Stimulated activated CD4-positive, alpha-beta T cell treated with anti-CD3 and anti-CD28 coated beads, TNF-alpha, amount 100 ng/mL, for 4 hours (primary cell): ENCODE measurements at places on chromosomes 4 and X.

DNA sequence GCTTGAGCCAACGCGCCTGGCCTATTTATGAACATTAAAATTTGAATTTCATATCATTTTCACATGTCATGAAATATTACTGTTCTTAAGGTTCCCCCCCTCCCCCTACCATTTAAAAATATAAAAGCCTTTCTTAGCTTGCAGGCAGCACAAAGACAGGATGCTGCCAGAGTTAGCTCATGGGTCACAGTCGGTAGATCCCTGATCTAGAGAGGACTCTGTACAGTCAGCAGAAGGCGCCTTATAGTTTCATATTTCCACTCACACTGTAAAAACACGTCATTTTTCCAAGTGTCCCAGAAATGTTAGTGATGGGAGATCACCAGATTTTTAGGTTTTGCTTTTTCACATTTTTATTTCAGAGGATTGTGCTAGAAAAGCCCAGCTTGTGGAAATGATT is 12.2 kb downstream of the NOCT start:
- no peak for DNase-seq

DNA sequence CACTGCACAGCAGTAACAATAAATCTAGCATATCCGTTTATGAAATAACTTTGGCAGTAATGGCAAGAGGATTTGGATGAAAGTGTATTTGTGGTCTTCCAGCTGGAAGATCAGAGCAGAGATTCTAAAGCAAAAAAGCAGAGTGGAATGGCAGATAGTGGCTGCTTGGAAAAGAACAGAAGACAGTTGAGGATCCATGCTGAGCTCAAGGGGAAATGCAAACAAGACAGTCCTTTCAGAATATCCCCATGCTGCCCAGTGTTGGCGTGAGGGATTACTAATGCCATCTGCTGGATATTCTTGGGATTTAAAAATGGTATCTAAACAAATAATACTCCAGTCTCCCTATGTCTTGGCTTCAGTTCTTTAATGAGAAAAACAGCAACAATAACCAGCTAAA is 629.1 kb upstream of the ATOH1 start:
- no peak for DNase-seq

- no peak for DNase-seq
These were observed 2222.3 kb upstream of the AGA start for GRCh38 chr4:179664430-179665027.

DNA sequence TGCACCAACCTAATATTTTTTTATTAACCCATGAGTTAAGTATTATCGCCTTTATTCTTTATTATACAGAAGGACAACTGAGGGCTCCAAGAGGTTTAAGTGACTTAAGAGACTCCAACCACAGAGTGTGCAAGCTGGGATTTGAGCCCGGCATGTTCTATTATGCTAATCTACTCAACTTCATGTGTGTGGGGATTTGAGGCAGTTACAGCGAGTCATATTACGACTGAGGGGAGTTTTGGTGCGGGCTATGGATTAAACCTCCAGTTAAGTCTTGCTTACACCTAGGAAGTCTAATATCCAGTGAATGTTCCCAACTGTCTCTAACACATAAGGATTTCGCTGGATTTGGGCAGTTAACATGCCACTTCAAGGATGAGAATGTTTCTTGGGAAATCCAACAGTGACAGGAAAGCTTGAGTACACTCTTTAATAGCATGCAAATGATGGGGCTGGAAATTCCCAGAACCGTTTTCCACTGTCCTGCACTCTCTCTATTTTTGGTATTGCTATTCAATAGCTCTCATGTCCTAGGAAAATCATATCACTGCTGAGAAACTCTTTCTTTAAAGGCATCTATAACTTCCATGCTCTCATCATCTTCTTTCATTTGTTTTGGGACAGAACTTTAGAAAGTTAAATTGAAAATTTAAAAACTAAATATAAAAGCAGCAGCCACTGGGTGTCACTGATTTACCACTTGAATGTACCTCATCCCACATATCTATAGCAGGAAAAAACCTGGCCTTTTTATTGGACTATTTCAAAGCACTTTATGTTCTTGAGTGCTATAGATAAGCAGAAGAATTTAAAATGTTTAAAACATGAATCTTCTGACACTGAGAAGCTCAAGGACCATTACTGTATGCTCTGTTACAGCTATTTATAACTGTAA is 165.1 kb upstream of the TTC29 start:
- no peak for DNase-seq

GRCh38 chr4:84451546-84451945 is 47.5 kb downstream of the NKX6-1 start:
- no peak for DNase-seq

DNA sequence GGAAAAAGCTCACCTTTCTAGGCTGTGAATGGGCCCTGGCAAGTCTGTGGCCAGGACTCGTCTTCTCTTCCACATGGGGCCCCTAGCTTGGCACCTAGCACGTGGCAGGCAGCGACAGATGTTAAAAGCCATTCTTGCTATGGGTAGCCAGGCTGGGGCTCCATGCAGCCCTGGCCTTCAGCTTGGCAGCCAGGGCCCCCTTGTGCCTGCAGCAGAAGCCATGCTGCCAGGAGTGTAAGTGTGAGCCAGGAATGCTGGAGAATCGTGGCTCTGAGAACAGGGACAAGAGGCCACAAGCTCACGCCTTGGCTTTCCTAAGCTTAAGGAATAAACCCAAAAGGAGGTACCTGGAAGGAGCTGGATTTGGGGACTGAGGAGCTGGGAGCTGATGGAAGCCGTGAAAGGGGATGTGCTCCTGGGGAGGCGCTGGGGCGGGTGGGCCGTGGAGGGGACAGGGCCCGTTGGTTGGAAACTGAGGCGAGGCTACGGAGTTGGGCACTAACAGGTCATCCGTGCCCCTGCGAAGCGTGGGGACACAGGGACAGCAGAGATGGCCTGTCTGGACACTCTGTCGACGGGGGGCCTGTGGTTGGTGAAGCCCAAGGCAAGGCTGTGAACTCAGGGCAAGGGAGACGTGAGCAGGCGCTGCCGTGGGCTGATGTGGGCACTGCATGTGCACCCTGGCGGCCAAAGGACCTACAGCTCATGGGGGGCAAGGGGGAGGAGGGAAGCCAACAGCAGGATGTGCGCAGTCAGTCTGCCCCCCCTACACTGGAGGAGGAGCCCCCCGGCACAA is 895 bp upstream of the OPN1LW start:
- no peak for DNase-seq
